Epithelial cell of alveolus of lung (primary cell): ENCODE measurements at places on chromosomes 7 and 10. TPM values are rescaled to one million over a fixed set of nuclear protein-coding genes. Genes with fewer than 3 reads are reported as not detected.

MYL10 gene
- not detected in 2 replicates for total RNA-seq

TECTB gene
- not detected in 2 replicates for total RNA-seq

AKR1C8 gene
- not detected in 2 replicates for total RNA-seq

CUBN gene
- total RNA-seq: 0.13 and 0.16 TPM in 2 replicates

KIAA1549 gene
- 1.9 and 2.1 TPM in 2 replicates for total RNA-seq

SPDYE11 gene
- not detected in 2 replicates for total RNA-seq

PRXL2A gene
- total RNA-seq: 26.3 and 36.1 TPM in 2 replicates

GLRX3 gene
- total RNA-seq: 39.3 and 88.0 TPM in 2 replicates
